ENCODE measurements at places on chromosomes 12 and 14.

GRCh38 chr14:79749065-79749464 is 462.2 kb downstream of the DIO2 start:
- no peak for DNase-seq

DNA sequence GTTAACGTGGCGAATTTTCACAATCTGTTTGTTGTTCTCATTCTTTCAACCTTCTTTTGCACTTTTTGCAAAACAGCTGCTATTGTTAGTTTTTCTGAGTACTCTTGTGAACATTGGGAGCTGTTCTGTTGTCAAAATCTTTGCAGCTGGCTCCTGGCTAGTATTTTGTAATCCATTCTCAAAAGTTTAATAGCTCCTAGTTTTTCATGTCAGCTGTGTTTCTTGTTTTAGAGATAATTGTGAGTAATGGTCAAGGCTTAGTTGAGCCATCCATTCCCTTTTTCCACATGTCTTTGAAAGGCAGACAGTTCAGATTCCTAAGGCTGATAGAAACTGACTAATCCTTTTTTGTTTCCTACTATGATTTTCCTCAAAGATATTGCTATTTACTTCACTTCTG is 39.1 kb upstream of the CRADD start:
- DNase-seq = no peak

- no peak for DNase-seq
These were observed 476.7 kb downstream of the NOVA1 start for GRCh38 chr14:26121181-26121580.

- no peak for DNase-seq
These were observed 99.1 kb downstream of the CAPZA3 start for GRCh38 chr12:18837025-18837424.

- DNase-seq = peak; percentile 36
These were observed 101.8 kb downstream of the CMKLR1 start for GRCh38 chr12:108237272-108237671.

DNA sequence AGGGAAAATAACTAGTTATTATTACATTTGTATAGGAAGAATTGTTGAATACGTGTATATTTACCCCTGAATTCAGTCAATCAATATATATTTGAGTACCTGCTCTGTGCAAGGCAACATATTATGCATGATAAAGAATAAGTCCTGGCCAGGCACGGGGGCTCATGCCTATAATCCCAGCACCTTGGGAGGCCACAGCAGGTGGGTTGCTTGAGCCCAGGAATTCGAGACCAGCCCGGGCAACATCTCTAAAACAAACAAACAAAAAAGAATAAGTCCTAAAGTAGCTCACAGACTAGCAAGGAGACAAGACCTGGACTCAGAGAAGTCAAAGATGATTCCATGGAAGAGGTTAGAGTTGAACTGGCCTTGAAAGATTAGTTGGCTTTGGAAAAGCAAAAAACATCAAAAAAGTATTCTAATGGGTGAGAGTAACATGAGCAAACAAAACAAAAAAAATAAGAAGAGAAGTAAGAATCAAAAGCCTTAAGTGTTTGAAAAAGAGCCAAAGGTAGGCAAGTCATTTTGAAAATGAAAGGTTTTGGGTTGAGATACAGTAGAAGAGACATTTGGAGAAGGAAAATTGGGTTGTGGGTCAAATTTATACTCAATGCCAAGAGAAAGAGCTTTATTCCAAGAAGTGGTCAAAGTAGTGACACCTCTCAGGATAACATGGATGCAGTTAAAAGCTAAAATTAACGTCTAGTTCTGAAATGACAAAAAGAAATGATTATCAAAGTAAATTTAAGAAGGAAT is 115.2 kb upstream of the BCAT1 start:
- no peak for DNase-seq

- no peak for DNase-seq
These were observed 119.2 kb upstream of the NCOR2 start for GRCh38 chr12:124686370-124687173.
